ENCODE measurements at places on chromosomes 7 and 10. TPM values are rescaled to one million over a fixed set of nuclear protein-coding genes. Genes with fewer than 3 reads are reported as not detected.

The CISD1 gene
- polyA plus RNA-seq: 51.6 TPM

The BAMBI gene
- not detected for polyA plus RNA-seq

The ERCC6 gene
- 12.5 TPM for polyA plus RNA-seq

The AKR1C3 gene
- polyA plus RNA-seq: 49.6 TPM

The NEUROD6 gene
- polyA plus RNA-seq: not detected

GRCh38 chr10:25113191-25114035 lies 61.4 kb upstream of the GPR158 start:
- no peaks in the 10 kb centered on the region for H3K36me3 ChIP-seq
- H3K27ac ChIP-seq: no peak overlapping the region
- no peak overlapping the region for H3K4me3 ChIP-seq
- DNase-seq: no peak
- H3K27me3 ChIP-seq: no peaks in the 10 kb centered on the region

- no peaks in the 10 kb centered on the region for H3K27me3 ChIP-seq
- no peak for DNase-seq
- H3K27ac ChIP-seq: no peak overlapping the region
- peaks cover 19% of the 10 kb centered on the region for H3K4me1 ChIP-seq
- peaks cover 6% of the 10 kb centered on the region for H3K36me3 ChIP-seq
These were observed 38.1 kb downstream of the UBE2H start for GRCh38 chr7:129914536-129915272.

- no peaks in the 10 kb centered on the region for H3K36me3 ChIP-seq
- H3K4me3 ChIP-seq: no peak overlapping the region
- H3K4me1 ChIP-seq: no peaks in the 10 kb centered on the region
- DNase-seq: peak; percentile 44
- no peak overlapping the region for H3K27ac ChIP-seq
These were observed 106.5 kb downstream of the HTR7 start for GRCh38 chr10:90751107-90751997.

- no peaks in the 10 kb centered on the region for H3K36me3 ChIP-seq
- no peak overlapping the region for H3K4me3 ChIP-seq
- no peaks in the 10 kb centered on the region for H3K4me1 ChIP-seq
- no peak for DNase-seq
These were observed 192.2 kb upstream of the RHOBTB1 start for GRCh38 chr10:61136139-61136538.

DNA sequence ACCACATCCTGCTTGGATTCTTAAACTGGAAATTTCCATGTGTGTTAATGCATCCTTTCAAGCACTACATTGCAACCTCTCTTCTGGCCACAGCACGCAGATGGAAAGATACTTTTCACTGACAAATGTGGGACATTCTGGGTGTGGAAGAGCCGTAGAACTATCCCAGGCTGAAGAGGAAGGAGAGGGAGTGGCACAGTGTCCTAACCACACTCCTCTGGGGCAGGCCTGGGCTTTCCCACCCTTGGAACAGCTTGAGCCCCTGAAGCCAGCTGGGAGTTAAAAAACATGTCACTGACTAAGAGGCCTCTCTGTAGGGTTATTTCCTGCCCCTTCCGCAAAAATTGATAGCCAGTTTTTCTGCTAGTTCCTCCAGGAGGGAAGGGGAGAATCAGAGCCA lies 34.0 kb upstream of the DNMBP start:
- no peak overlapping the region for H3K4me3 ChIP-seq
- no peaks in the 10 kb centered on the region for H3K4me1 ChIP-seq
- H3K27ac ChIP-seq: no peak overlapping the region
- peaks cover 6% of the 10 kb centered on the region for H3K27me3 ChIP-seq

DNA sequence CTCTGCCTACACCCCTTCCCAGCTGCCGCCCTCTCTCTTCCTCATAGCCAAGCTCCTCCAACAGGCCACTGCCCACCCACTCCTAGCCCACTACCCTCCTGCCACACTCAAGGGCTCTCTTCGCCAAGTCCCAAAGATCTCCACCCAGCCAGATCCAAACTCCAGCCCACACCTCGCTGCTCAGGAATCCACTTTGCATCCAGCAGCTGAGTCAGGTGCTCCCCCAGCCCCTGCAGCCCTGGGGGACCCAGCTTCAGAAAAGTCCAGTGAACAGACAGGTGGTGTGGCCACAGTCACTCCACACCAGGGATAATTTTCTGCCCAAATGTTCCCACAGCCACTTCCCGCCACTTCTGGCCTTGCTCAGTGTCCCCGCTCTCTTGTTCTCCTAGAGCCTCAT lies 10.9 kb downstream of the OGDHL start:
- no peaks in the 10 kb centered on the region for H3K27me3 ChIP-seq
- no peak for DNase-seq
- no peaks in the 10 kb centered on the region for H3K36me3 ChIP-seq
- no peaks in the 10 kb centered on the region for H3K4me1 ChIP-seq
- no peak overlapping the region for H3K27ac ChIP-seq

GRCh38 chr10:92800134-92800733 lies 48.1 kb upstream of the EXOC6 start:
- H3K4me3 ChIP-seq: no peak overlapping the region
- no peak for DNase-seq
- no peak overlapping the region for H3K27ac ChIP-seq
- H3K27me3 ChIP-seq: no peaks in the 10 kb centered on the region
- H3K36me3 ChIP-seq: no peaks in the 10 kb centered on the region
- no peaks in the 10 kb centered on the region for H3K4me1 ChIP-seq

DNA sequence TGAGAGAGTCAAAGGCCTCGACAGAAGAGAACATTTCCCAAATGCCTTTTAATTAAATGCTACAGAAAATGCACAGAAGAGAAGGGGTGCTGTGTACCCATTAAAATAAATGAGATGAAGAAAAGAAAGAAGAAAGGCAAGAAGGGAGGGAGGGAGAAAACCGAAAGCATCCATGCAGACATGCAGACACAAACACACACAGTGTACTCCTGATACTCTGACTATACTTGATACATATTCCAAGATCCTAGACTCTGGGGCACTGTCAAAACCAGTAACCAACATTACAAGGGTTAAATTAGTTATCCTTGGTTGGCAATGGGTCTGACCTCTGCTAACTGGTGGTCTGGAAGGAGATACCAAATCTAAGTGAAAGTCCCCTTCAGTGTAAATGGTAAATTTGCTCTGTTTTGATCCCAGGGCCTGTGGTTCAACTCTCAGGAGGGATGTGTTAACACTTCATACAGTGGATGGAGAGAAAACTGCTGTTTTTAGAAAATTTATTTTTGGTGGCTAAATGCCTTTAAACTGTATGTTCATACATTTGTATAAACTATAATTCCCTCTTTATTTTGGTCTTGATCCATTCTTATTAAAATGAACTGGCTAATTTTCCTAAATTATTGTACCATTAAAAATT lies 241.3 kb downstream of the GLI3 start:
- H3K4me3 ChIP-seq: no peak overlapping the region
- no peaks in the 10 kb centered on the region for H3K4me1 ChIP-seq
- no peak overlapping the region for H3K27ac ChIP-seq
- H3K27me3 ChIP-seq: no peaks in the 10 kb centered on the region

- no peak overlapping the region for H3K27ac ChIP-seq
- no peaks in the 10 kb centered on the region for H3K36me3 ChIP-seq
- H3K27me3 ChIP-seq: no peaks in the 10 kb centered on the region
- H3K4me3 ChIP-seq: no peak overlapping the region
- no peaks in the 10 kb centered on the region for H3K4me1 ChIP-seq
- no peak for DNase-seq
These were observed 52.2 kb downstream of the IMMP2L start for GRCh38 chr7:111510062-111510461.

DNA sequence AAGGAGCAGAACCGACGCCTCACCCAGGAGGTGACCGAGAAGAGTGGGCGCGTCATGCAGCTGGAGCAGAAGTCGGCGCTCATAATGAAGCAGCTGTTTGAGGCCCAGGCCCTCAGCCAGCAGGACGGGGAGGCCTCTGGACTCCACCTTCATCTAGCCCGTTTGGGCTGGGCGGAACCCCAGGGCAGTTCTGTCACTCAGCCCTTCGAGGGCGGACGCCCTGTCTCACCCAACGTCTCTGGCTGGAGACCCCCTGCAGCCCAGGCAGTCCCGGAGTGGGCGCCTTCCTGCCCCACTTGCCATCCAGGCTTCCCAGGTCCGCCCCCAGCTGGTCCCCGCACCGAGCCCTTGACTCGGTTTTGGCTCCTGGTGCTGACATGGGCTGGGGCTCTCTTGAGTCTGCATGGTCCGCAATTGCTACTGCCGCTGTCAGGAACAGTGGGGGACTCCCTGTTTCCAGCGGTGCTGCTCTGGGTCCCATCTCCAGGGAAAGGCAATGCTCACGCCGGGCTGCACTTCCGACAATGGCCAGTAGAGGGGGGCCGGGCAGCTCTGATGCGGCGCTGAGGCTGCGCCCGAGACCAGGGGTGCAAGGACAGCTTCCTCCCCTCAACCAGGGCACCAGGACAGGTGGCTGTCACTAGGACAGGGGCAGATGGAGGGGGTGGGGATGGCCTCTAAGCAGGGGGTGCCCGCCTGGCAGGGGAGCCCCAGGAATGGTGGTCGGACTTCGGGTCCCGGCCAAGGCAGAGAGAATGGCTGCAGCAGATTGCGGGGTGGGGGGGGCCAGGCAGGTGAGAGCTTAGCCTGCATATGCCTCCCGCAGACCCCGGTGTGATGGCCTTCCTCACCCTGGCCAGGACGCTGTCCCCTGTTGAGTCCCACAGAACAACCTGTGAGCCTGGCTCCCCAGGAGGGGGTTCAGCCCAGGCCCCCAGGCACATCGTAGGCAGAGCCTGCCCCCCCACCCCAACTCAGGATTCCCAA lies 71.2 kb upstream of the KCTD7 start:
- H3K27ac ChIP-seq: no peak overlapping the region
- no peaks in the 10 kb centered on the region for H3K27me3 ChIP-seq
- no peak overlapping the region for H3K4me3 ChIP-seq
- DNase-seq: peak; percentile 69
- H3K36me3 ChIP-seq: peaks cover 37% of the 10 kb centered on the region
- peaks cover 4% of the 10 kb centered on the region for H3K4me1 ChIP-seq

DNA sequence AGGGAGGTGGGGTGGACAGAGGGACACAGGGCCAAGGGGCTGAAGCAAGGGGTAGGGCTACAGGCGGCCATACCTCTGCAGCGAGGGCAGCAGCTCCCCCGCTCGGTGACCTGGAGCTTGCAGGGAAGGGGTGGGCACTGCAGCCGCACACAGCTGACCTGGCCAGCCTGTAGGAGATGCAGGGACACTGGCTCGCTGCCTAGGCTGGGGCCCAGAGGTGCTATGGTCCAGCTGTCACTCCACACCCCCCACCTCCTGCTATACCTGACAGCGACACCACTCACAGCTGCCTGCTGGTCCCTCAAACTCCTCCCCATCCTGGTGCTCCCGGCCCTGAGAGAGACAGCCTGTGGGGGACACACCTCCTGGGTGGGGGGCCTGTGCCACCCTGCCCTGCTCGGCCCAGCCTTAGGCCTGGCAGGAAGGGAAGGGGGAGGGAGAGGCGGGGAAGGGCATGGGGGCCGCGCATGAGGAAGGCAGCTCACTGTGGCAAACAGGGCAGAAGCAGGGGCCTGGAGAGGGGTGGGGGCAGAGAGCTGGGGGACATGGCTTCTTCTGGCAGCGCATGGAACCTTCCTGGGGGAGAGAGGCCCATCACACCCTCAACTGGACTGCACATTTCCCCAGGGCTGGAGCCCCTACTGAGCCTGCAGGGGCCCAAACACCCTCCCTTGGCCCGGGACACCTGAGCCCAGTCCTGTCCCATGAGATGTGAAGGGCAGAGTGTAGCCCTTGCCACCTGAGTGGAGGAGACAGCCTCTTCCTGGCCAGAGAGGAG lies 23.9 kb downstream of the ATP6V1F start:
- no peaks in the 10 kb centered on the region for H3K27me3 ChIP-seq
- no peak for DNase-seq
- H3K36me3 ChIP-seq: no peaks in the 10 kb centered on the region
- no peak overlapping the region for H3K4me3 ChIP-seq

- DNase-seq: no peak
- H3K4me1 ChIP-seq: no peaks in the 10 kb centered on the region
- no peak overlapping the region for H3K27ac ChIP-seq
- no peaks in the 10 kb centered on the region for H3K27me3 ChIP-seq
- no peaks in the 10 kb centered on the region for H3K36me3 ChIP-seq
- H3K4me3 ChIP-seq: no peak overlapping the region
These were observed 976.0 kb downstream of the DNAJB9 start for GRCh38 chr7:109545686-109546085.

DNA sequence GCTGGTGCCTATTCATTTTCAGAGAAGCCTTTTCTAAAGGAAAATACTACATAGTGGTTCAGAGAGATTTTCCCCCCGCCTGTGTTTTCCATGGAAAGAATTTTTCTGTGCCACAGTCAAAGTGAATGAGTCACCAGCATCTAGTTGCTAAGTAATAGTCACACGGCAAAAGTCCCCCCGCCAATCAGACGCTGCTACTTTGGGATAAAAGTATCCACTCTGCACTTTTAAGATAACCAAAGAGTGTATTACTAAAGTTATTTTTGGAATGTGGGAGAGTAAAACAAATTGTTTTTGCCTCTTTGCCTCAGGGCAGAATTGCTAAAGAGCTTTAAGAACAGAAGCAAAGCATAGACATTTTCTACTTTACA lies 23.5 kb downstream of the ABLIM1 start:
- H3K4me1 ChIP-seq: peaks cover 14% of the 10 kb centered on the region
- no peaks in the 10 kb centered on the region for H3K27me3 ChIP-seq
- H3K36me3 ChIP-seq: peaks cover 3% of the 10 kb centered on the region
- H3K27ac ChIP-seq: no peak overlapping the region

All from CD4-positive, CD25-positive, alpha-beta regulatory T cell (primary cell).